ENCODE measurements at places on chromosomes 5 and 9.

DNA sequence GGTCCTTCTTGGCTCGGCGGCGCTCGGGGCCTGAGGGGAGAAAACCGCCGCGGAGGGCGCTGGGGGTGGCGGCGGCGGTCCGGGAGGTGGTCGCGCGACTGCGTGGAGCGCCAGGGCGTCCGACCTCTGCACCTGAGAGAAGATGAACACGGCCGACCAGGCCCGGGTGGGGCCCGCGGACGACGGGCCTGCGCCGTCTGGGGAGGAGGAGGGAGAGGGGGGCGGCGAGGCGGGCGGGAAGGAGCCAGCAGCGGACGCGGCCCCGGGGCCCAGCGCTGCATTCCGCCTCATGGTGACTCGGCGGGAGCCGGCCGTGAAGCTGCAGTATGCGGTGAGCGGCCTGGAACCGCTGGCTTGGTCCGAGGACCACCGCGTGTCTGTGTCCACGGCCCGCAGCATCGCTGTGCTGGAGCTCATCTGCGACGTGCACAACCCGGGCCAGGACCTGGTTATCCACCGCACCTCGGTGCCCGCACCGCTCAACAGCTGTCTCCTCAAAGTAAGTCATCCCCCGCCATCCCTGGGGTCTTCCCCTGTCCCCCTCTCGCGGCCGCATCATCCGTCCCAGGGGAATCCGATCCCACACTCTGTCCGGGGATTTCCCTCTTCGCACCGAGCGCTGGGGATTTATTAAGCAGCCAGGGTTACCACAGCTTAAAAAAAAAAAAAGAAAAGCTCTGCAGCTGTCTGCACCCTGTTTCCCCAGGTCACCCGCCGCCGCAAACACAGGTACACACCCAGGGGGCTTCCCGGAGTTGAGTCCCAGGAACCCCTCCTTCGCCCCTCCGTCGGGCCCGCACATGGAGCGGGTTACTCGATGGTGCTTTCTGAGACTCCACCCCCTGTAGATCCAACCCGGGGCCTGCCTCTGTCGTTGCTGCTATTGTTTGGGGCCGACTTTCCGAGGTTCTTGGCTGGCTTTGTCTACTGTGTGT lies at the start of gene GTF3C4:
GTF3C4 (plus strand) TSS at position 8 of the 935 bp plus-strand sequence; CDS start at position 143, 135 bp downstream.
- peak; percentile 36 for DNase-seq

- DNase-seq = no peak
These were observed 23.5 kb downstream of the PDGFRB start for GRCh38 chr5:150131978-150132694.

- DNase-seq = no peak
These were observed 15.4 kb upstream of the SMIM15 start for GRCh38 chr5:61177716-61178115.

DNA sequence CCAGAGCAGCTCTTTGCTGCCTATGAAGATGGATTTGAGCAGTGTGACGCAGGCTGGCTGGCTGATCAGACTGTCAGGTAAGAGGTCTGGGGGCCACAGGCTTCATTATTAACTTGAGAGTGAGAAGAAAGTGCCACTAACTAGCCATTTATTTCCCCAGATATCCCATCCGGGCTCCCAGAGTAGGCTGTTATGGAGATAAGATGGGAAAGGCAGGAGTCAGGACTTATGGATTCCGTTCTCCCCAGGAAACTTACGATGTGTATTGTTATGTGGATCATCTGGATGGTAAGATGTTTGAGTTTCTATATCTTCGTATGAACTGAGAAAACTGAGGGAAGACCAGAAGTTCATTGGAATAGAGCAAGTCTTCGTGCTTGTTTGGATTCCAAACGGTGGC lies 22.1 kb downstream of the VCAN start:
- DNase-seq = no peak

DNA sequence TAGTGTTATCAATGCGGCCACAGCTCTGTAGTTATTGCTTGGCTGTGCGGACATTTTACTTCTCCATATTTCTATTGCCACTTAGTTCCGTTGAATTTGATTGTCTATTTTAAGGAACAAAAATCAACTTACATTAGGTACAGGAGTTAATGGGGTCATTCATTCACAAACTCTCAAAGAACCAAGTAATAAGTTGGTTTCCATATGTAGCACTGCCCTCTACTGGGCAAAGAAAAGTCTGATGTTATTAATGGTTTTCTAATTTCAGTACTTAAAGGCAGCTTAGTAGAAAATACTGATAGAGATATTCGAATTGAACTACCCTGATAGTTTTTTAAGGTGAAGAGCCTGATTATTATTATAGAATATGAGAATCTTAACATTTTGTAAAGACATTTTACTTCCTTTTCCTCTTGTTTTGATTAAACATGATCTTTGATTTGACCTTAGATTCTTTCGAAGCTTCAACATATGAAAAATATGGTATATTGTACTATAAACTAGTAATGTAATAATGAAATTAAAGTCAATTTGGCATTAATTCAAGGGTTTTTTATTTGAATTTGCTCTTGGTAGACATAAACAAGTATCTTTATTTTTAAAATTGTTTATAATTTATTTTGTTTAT lies 119.5 kb upstream of the CTNND2 start:
- DNase-seq = no peak

- DNase-seq = no peak
These were observed 10.0 kb upstream of the RETREG1 start for GRCh38 chr5:16626696-16627264.

GRCh38 chr5:135087950-135088349 lies 53.9 kb upstream of the PITX1 start:
- no peak for DNase-seq

GRCh38 chr5:68953231-68953874 lies 140.5 kb upstream of the SLC30A5 start:
- no peak for DNase-seq

DNA sequence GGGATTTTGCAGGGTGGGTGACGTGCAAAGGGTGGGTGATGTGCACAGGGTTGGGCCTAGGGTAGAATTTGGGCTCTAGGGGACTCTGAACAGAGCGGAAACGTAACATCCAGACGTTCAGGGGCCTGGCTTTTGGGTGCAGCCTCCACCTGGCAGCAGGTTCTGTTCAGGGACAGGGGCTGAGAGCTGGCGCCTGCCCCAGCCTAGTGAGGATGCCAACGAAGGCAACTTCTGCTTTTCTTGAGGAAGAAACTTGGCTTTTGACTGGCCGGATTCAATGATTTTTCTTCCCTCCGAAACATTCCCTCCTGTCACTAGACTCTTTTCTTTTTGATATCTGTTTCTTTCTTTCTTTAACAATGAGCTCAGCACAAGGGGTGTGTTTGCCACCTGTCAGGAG lies 38.6 kb upstream of the SLC6A19 start:
- DNase-seq = no peak

DNA sequence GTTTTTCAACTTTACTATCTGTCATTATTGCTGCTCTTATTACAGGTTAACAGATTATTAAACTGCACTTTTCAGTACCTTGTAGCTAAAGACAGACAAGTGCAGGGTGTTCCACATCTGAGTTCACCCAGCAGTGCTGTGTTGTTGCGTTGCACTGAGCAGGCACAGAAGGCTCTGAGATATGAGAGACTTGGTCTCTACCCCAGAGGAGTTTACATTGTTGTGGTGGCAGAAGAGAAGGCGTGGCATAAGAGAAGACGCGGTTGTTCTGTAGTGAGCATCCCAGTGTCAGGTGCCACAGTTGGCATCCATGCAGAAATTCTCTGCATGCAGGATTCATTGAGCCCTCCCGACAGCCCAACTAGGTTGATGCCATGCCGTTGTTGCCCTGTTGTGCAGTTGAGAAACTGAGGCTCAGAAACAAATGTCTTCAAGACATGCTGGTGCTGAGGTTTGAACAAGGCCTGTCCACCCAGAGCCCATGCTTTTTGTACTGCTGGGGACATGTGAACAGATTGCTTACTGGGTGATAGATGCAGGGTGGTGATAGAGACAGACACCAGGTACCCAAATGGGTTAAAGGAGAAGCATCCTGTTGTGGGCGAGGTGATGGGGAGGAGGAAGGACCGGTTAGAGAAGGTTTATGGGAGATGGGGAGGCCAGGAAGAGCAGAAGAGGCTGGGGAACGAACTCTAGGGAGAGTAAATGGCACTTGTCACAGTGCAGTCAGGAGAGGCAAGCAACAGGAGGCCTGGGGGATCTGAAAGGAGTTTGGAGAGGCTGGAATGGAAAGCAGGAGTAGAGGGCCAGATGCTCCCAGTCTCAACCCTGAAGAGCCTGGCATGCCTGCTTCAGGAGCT lies 8.2 kb downstream of the ABL1 start:
- no peak for DNase-seq

- DNase-seq = no peak
These were observed 228.3 kb downstream of the PDZD2 start for GRCh38 chr5:31867219-31867618.

- no peak for DNase-seq
These were observed 49.8 kb downstream of the NR6A1 start for GRCh38 chr9:124721109-124721906.

DNA sequence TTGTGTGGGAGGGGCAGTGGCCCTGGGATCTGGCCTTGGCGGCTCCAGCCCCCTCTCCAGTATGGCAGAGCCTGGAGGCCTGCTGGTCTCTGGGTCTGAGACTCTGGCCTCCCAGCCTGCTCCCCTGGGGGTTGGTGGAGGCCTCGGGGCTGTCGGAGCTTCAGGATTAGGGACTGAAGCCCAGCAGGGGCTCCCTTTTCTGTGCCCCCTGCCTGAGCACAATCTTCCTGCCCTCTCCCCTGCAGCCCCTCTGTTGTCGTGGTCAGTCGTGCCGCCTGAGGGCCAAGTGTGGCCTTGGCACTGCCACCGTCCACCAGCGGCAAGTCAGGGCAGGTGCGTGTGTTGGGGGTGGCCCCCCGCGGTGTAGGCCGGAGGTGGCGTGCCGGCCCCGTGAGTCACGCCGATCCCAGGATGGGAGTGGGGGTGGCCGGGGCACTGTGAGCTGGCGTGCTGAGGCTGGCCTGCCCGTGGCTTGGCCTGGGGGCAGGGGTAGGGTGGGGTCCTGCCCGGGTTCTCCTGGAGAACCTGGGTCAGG lies 53.6 kb downstream of the RXRA start:
- DNase-seq = no peak

DNA sequence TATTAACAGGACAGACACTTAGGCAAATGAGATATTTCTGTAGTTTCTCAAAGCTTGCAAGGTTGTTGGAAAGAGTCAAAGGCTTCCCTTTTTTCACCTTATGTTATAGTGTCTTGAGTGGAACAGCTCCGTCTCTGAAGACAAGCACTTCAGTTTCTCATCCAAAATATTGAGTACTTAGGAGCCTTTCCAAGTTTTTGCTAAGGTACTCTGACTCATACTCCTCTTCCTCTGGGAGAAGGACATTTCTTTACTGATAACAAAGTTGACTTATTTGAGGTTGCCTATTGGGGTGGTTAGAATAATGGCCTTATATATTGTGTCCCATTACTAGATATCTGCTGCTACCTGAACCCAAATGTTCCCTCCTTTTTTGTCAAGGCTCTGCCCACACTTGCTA lies 869.6 kb downstream of the MAT2B start:
- DNase-seq = no peak

GRCh38 chr9:107350443-107350842 lies 67.4 kb downstream of the RAD23B start:
- no peak for DNase-seq

DNA sequence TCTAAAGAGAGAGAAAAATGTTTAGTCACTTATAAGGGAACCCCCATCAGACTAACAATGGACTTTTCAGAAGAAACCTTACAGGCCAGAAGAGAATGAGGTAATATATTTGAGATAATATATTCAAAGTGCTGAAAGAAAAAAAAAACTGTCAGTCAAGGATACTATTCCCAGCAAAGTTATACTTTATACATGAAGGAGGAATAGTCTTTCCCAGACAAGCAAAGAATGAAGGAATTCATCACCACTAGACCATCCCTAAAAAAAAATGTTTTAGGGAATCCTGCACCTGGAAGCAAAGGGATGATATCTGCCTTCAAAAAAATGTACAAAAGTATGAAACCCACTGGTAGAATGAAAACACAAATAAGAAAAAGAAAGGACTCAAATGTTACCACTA lies 37.5 kb upstream of the SH3TC2 start:
- no peak for DNase-seq

GRCh38 chr5:170155771-170156170 lies 50.1 kb downstream of the FOXI1 start:
- DNase-seq = no peak

DNA sequence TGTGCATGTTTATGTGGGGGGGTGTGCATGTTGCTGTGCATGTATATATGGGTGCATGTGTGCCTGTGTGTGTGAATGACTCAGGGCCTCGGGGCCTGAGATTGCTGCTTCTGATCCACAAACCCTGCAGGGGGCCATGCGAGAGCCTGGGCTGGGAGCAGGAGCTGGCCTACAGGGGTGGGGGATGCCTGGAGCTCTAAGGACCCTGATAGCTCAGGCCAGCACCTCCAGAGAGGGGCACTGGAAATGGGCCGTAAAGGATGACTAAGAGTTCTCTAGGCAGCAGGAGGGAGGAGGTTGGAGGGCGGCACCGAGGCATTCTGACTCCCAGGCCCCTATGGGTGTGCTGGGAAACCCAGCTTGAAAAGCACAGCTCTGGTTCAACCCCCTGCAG lies 6.9 kb upstream of the UBAC1 start:
- DNase-seq = no peak

- no peak for DNase-seq
These were observed 515 bp upstream of the RNU6ATAC start for GRCh38 chr9:134164879-134165278.

- no peak for DNase-seq
These were observed 436.5 kb downstream of the KIAA0825 start for GRCh38 chr5:94181895-94182294.

DNA sequence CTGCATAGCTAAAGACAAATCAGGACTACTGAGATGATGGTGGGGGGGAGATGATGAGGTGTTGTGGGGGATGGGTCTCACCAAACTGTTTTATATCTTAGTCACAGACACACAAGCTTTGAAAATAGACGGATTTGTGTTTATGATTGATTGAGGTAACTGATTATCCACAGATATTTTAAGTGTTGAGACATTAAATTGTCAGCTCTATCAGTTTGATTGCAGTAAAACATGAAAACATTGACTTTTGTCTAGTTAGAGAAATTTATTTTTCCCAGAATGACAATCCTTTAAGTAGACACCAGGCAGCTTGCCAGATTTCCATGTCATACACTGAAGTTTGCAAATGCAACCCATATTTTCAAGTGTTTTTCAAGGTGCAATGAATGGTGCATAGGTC lies 149.8 kb downstream of the NR2F1-AS1 start:
- no peak for DNase-seq

DNA sequence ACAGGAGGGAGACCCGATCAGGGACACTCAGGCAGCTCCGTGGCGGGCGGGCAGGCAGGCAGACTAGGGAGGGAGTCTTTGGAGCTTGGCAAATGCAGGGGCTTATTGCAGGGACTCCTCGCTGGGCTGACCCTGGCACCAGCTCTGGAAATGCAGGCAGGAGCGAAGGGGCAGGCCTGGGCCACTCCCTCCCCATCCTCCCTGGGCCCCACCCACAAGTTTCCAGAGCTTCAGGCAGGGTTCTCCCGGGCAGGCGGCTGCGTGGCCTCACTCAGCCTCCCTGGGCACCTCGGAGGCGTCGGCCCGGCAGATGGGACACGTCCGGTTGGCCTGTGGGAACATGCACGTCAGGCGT lies 8.5 kb downstream of the RNF44 start:
- no peak for DNase-seq

GRCh38 chr5:91109634-91110033 lies 273.5 kb downstream of the ARRDC3 start:
- DNase-seq = no peak

- DNase-seq = no peak
These were observed 8.9 kb downstream of the LARS1 start for GRCh38 chr5:146173597-146173996.

GRCh38 chr9:18020121-18020745 lies 441.4 kb downstream of the SH3GL2 start:
- no peak for DNase-seq
